ENCODE measurements at places on chromosomes 11 and 22. TPM values are rescaled to one million over a fixed set of nuclear protein-coding genes. Genes with fewer than 3 reads are reported as not detected.

Gene C11orf86
- not detected for total RNA-seq

Gene MRPL49
- 38.8 TPM for total RNA-seq

Gene MMP11
- total RNA-seq, result 41.6 TPM

Gene TMPRSS5
- 2.6 TPM for total RNA-seq

Gene RCOR2
- total RNA-seq, result 39.4 TPM

Gene THRSP
- not detected for total RNA-seq

Gene C22orf31
- total RNA-seq, result not detected

Gene FRMD8
- total RNA-seq, result 27.5 TPM

Gene TRPM5
- 0.84 TPM for total RNA-seq

Gene BACE1
- total RNA-seq, result 78.2 TPM

Gene NRIP3
- 0.65 TPM for total RNA-seq

Gene C11orf16
- not detected for total RNA-seq

Gene PLA2G3
- total RNA-seq, result 2.6 TPM

Gene LRRC4C
- total RNA-seq, result 2.0 TPM

Gene C11orf42
- total RNA-seq, result not detected
